GF-D8 (cell line): ENCODE measurements at places on chromosomes 6 and 20.

- DNase-seq: peak; percentile 40
Measured at GRCh38 chr20:25053255-25054031, 4.5 kb downstream of the ACSS1 start.

- no peak for DNase-seq
Measured at GRCh38 chr6:131992557-131992956, 41.4 kb upstream of the CCN2 start.

GRCh38 chr20:62019881-62020492 lies 45.7 kb downstream of the TAF4 start:
- no peak for DNase-seq

- DNase-seq: no peak
Measured at GRCh38 chr6:169539176-169539897, 162.5 kb downstream of the WDR27 start.

GRCh38 chr6:15232836-15233510 lies 12.9 kb upstream of the JARID2 start:
- DNase-seq: no peak

DNA sequence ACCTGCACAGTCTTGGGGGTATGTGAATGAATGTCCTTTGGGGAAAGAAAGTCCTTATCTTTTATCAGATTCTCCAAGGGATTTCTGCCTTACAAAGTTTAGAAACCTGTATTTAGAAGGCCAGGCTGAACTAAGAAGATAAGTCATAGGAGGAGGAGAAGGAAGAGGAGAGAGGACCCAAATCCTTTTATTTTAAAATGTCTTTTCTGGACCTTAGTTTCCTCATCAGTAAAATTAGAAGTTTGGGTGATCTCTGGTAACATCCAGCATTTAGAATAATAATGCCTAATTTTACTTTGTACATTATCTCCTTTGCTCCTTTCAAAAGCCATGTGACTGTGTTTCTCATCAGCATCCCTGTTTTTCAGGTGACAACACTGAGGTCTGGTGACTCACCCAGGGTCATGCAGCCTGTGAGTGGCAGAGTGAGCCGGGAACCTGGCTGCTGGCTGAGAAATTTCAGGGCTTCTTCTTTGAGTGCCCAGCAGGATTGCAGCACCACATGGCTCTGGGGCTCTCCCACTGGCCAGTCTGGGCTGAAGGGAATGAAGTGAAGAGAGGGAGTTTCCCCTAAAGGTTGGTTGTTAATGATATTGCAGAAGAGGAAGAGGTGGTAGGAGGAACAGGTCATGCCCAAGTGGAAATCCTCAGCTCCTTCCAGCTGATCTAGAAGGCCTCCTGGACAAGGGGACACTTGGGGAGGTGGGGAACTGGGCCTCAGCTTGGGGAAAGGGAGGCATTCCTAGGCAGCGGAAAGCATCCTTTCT lies 34.0 kb downstream of the VEGFA start:
- DNase-seq: peak; percentile 25

- no peak for DNase-seq
Measured at GRCh38 chr6:19502301-19502700, 334.9 kb upstream of the ID4 start.

GRCh38 chr6:114342086-114342825 lies 567 bp downstream of the HS3ST5 start:
- DNase-seq: no peak

DNA sequence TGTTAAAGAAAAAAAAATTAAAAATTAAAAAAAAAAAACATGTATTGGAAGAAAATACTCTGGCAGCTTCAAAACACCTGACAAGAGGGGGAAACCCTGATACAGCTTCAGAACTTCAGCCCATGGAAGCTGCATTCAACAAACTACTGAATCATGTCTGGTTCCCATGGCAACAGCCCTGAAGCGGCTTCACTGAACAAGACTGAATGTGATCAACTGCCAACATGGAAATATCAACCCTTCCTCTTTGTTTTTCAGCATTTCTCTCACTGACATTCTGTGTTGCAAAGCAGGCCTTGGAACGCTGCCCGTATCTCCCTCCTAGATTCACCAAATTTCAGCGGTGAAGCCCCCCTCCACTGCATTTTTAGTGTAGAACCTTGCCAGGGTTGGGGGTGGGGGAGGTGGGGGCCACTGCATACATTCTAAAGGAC lies 91.3 kb upstream of the SHLD1 start:
- no peak for DNase-seq

DNA sequence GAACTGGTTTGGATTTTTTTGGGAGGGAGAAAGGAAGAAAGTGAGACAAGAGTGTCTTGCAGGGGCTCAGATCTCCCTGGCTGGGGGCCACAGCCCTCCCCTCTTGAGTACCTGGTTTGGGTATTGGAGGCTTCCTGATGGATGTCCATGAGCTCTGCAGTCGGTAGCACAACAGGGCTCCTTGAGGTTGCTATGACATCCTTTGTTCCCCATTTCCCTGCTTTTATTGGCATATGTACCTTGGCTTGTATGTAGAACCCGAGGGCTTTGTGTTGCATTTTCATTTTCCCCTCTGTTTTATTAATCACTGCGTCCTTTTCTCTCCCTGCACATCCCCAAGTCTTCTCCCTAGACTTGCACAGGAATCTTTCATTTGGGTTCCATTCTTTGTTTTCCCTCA lies 355.5 kb upstream of the TSHZ2 start:
- DNase-seq: no peak

DNA sequence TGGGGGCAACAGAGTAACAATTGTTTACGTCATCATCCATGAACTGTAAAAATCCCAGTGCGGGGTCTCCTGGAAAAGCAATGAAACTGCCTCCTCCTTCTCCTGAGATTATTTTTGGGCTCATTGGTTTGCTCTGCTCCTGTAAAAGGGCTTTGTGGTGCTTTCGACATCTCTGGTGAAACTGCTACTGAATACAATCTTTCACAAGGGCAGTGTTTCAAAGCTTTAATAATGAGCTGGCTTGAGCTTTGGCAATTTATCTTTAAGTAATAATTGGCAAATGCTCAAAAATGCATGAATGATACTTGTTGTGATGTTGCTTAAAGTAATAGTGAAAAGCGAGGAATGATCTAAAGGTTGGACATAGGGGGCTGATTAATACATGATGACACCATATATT lies 43.5 kb upstream of the ENPP1 start:
- DNase-seq: no peak

DNA sequence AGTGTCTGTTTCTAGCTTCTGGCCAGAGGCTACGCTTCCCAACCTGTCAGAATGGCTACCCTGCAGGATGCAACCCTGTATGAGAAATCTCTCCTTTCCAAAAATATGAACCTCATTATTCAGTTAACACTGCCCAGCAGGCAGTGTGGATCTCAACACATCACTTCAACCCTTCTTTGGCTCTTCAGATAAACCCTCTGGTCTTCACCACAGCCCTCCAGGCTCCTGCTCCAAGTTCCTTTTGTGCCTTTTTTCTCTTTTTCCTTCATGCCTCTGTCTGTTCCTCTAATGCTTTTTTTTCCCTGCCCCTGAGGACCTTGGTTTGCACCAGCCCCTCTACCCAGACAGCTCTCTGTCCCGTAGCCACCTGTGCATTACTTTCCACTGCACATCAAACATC lies 207.4 kb downstream of the MYLK4 start:
- no peak for DNase-seq
